NCI-H2171 (cell line): ENCODE measurements at places on chromosomes 16 and 17.

GRCh38 chr17:13939222-13939621 lies 130.1 kb upstream of the COX10 start:
- DNase-seq = no peak

GRCh38 chr17:19304209-19304608 lies 58.3 kb downstream of the B9D1 start:
- no peak for DNase-seq

DNA sequence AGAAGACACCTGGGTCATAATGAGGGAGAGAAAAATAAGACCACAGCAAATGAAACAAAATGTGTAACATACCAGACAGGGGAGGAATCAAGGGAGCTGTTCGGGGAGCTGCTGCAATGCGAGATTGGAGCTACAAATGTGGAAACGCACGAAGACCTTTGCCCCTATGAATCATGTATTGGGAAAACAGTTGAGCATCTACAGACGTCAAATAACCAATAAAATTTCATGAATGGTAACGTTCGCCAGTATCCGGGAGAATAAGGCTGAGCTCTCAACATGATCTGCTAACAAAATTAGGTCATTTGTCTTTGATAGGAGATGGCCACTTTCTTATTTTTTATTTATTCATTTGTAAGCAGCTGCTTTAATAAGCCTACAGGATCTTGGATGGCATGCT lies 486.2 kb upstream of the RBFOX1 start:
- no peak for DNase-seq

GRCh38 chr16:88445583-88445960 lies 7.5 kb upstream of the ZFPM1 start:
- no peak for DNase-seq

- DNase-seq = no peak
These were observed 269.1 kb downstream of the FTO start for GRCh38 chr16:53973021-53973420.

DNA sequence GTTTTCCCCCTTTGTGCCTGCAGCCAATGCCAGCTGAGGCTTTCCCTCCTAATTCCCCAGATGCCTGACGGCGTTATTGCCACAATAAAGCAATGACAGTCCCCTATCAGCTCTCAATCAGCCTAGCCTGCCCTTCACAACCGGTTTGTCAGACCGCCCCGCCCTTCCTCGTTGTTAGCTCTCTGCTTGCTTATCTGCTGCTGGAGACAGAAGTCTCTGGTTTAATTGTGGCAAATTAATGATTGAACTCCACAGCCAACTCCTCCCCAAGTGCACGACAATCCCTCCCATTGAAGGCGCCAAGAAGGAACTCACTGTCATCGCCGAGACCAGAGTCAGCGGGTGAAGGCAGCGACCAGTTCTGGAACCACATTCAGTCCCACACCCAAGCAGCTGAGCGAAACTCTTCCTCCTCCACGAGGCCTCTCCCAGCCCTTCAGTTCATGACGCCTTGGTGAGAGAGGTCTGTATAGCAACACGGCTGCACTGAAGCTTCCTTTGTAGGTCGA lies 474.4 kb downstream of the SLC39A11 start:
- no peak for DNase-seq

DNA sequence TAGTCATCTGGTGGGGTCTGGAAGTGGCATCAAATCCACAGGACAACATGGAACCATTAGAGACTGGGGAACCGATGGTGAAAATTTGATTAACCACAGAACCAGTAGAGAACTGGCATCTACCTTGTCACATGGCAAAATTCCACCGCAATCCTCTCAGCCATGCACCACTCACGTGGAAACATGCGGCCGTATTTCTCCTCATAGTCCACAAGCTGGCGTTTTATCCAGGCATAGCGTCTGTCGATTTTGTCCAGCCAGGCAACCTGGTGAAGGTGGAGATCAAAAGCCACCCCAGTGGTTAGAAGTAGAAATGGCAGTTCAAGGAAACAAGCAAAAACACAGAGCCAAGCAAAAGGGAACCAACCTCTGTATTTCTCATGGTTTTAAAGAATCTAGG lies 87.6 kb downstream of the VPS53 start:
- DNase-seq = no peak

DNA sequence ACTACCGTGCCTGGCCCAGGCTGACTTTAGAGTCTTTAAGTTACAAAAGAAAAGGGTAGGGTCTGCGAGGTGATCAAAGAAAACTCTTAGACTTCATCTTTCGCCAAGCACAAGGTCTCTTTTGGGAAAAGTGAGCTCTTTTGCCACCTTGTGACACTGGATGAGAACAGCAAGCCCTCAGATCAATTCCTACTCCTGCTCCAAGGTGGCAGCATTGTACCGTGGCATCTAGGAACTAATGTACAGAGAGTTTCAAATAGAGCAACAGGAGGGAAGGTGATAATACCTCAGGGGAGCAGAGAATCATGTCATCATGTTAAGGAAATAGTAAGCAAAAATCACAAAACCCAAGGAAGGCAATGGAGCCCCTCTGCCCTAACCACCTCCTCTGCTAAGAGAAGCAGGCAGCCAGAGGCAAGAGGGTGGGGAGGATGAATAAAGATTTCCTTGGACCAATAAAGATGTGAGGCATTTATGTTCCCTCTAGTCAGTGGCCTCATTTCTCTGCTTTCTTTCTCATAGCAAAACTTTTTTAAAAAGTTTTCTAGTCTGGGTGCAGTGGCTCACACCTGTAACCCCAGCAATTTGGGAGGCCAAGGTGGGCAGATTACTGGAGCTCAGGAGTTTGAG lies 2.1 kb upstream of the C17orf78 start:
- peak; percentile 64 for DNase-seq

GRCh38 chr16:68652659-68653058 lies 7.5 kb downstream of the CDH3 start:
- no peak for DNase-seq

GRCh38 chr17:17348872-17349723 lies 45.9 kb downstream of the NT5M start:
- no peak for DNase-seq

GRCh38 chr16:22934786-22935185 lies 120.8 kb downstream of the HS3ST2 start:
- no peak for DNase-seq

GRCh38 chr16:80519189-80519588 lies 21.6 kb upstream of the DYNLRB2 start:
- no peak for DNase-seq

- DNase-seq = peak; percentile 13
These were observed 2.9 kb upstream of the EPX start for GRCh38 chr17:58189436-58190146.
